Heart right ventricle (tissue), 16 donors: ENCODE measurements at places on chromosomes 3 and 15. TPM values are rescaled to one million over a fixed set of nuclear protein-coding genes. Genes with fewer than 3 reads are reported as not detected.

- DNase-seq: no peak
These were observed 163.7 kb downstream of the PGPEP1L start for GRCh38 chr15:98843844-98844243.

- no peak for DNase-seq
These were observed 54.4 kb upstream of the HEG1 start for GRCh38 chr3:125110016-125110875.

DNA sequence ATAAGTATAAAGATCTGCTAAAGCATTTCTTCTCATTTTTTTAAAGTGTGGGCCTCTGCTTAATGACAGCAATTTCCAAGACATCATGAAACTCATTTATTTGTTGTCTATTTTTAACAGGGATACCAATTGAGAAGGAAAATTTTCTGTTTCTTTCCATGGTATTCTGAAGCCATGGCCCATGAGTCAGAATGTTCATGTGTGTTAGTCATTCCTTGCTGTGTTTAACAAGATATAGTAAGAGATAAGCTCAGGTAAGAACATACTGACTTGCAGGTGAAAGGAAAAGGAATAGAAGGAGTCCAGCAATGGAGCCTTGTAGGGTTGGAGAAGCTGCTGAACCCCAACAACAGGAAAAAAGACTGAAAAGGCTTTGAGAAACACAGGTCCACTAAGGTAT lies 17.0 kb upstream of the ARID3B start:
- DNase-seq: no peak

DNA sequence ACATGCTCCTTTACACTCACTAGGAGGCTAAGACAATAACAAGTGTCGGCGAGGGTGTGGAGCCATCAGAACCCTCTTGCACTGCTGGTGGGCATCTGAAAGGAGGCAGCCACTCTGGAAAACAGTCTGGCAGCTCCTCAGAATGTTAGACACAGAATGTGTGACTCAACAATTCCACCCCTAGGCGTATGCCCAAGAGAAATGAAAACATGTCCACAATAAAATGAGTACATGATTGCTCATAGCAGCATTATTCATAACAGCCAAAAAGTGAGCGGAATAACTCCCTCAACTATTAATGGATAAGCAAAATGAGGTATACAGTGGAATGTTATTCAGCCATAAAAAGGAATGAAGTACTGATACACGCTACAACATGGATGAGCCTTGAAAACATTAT lies 57.8 kb downstream of the WNT7A start:
- no peak for DNase-seq

GRCh38 chr3:179447251-179447650 lies 4.0 kb downstream of the GNB4 start:
- DNase-seq: no peak

The C3orf20 gene
- total RNA-seq: not detected

The ALDH1L1 gene
- 45.9 TPM for total RNA-seq
